Uterus (tissue), 4 donors: ENCODE measurements at places on chromosomes 4 and X. TPM values are rescaled to one million over a fixed set of nuclear protein-coding genes. Genes with fewer than 3 reads are reported as not detected.

BMP3 gene
- total RNA-seq = not detected

GRCh38 chr4:12178614-12179610 is 750.2 kb upstream of the HS3ST1 start:
- DNase-seq = peak; percentile 16

XK gene
- 1.5 TPM for total RNA-seq

SLITRK4 gene
- 0.27 TPM for total RNA-seq

- no peak for DNase-seq
Observed at GRCh38 chr4:70713453-70714078, 8.2 kb upstream of the RUFY3 start.

DNA sequence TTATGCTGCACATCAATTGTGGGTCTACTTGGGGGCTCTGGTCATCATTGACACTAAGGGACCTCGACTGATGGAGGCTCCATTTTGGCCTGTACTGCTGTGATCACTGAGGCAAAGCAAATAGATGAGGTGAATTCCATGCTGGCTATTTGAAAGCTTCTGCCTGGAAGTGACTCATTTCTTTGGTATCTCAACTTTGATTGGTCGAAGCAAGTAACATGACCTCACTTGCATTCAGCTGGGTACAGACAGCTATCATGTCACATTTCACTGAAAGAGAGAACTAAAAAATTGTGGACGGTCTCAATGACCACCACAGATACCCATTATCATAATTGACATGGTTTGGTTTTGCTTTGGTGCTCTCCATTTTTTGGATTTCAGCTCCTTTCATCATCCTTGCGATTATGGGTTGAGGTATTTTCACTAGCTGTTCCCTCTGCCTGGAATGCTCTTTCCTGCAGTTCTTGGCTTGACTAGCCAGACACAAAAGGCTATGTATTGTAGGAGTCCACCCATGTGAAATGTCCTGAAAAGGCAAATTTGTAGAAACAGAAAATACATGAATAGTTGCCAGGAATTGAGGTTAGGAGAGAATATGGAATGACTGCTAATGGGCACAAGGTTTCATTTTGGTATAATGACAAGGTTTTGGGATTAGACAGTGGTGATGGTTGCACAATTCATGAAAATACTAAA is 369.2 kb upstream of the LCORL start:
- DNase-seq = no peak

GRCh38 chrX:41137589-41137988 is 52.3 kb downstream of the USP9X start:
- no peak for DNase-seq

GRCh38 chrX:131778269-131779218 is 234.7 kb downstream of the OR13H1 start:
- DNase-seq = peak; percentile 75

- no peak for DNase-seq
Observed at GRCh38 chrX:13120017-13120416, 75.6 kb upstream of the FAM9C start.

TDO2 gene
- not detected for total RNA-seq

CT83 gene
- total RNA-seq = not detected

DNA sequence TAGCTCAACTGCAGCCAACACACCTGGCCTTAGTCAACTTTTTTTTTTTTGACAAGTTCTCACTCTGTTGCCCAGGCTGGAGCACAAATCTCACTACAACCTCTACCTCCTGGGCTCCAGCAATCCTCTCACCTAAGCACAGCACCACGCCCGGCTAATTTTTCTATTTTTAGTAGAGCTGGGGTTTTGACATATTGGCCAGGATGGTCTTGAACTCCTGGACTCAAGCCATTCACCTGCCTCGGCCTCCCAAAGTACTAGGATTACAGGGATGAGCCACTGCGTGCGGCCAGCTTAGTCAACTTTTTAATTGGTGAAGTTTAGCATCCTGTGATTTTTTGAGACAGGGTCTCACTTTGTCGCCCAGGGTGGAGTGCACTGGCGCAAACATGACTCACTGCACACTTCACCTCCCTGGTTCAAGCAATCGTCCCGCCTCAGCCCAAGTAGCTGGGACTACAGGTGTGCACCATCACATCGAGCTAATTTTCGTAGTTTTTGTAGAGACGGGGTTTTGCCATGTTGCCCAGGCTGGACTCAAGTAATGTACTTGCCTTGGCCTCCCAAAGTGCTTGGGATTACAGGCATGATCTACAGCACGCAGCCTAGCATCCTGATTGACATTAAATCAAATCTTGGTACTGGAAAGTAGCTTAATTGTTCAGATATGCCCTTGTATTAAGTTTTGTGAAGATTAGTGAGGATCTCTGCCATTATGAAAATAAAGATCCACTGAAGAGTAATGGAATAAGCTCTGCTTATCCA is 8.3 kb downstream of the HNRNPDL start:
- no peak for DNase-seq

DNA sequence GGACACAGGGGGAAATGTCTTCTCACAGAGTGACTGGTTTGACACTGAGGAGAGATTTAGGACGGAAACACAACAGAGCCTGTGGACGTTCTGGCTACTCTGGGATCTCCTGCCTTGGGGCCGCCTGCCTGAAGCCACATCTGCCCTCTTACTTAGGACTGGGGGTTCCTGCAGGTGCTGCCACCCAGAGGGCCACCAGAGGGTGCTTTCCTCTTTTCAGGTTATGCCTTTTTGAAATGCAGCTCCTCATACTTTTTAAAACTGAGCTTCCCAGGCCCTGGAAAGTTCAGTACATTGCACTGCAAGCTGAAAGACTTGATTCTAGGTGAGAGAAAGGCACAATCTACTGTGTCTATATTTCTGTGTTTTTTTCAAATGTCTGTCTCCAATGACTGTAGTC is 92.2 kb upstream of the PGRMC2 start:
- DNase-seq = no peak

DNA sequence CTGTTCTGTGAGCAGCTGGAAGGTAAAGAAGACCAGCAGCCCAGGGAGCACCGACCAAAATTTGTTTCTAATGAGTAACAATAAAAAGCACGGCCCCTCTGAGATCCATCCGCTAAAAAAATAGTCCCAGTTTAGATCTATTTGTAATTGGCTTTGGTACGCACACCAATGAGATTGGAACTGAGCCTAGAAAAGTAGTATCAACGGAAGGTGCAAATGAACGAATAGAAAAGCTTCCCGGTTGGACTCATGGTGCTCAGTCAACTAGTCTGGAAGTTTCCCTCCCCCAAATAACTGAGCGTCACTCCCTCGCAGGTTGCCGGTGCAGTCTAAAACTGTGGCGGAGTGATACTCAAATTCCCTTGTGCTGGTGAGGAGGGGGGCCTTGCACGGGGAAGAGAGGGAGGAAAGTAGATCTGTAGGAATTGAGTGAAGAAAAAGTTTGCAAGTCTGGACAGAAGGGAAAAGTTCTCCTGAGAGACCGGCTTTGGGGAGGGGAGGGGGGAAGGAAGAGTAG is at the start of gene COL4A5:
Gene COL4A5, plus strand, starts transcription at position 413 of the 517 bp plus-strand sequence. CDS start 288 bp downstream, outside the sequence.
- DNase-seq = peak; percentile 59

- DNase-seq = peak; percentile 60
Observed at GRCh38 chr4:14856062-14856933, 146.0 kb upstream of the CPEB2 start.

- DNase-seq = no peak
Observed at GRCh38 chr4:87835743-87836142, 3.0 kb downstream of the MEPE start.

DNA sequence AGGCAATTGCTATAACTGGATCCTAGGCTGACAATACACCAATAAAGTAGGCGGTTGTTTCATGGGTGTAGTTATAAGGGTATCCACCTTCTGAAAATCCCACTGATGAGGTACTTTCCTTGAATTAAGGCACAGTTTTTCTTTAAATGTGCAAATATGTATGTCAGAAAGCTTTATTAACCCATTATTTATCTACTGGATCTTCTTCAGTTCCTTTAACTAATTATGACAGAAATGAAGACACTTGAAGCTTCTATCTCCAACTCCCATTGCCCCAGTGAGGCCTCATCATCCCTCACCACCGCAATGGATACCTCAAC is 159.6 kb upstream of the KLF3 start:
- DNase-seq = no peak

GRCh38 chrX:131816551-131817136 is 206.5 kb upstream of the STK26 start:
- DNase-seq = peak; percentile 87
